ENCODE measurements at places on chromosomes 2 and 18.

DNA sequence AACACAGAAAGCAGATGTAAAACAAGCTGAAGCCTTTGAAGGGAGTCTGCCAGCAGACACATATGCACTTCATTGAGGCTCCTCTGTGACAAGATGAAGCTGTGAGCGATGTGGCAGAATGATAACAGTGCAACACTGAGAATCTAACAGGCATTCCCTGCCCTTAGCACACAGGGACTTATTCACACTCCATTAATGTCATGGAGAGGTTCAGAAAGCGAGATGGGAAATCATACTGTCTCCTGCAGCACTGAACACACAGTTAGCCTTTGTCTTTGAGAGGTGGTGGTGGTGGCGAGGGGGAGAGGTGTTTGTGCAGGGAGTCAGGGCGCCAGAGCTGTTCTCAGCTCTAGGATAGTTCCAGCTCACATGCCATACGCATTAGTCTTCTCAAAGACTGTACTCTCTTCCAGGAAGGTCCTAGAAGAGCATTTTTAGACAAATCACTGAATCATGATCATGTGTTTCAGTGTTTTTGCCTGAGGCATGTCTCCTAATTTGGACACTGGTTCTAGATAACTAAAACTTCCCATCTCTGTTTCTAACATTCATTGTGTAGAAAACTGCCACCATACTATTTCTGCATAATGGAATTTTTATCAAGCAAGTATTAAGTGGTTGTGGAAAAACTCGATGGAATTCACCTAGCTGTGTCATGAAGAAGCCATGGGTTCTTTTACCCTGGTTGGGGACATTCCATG, 93.5 kb upstream of the ITGB6 start:
- peak; percentile 81 for DNase-seq

GRCh38 chr2:238431456-238431855, 4.7 kb downstream of the ASB1 start:
- no peak for DNase-seq

DNA sequence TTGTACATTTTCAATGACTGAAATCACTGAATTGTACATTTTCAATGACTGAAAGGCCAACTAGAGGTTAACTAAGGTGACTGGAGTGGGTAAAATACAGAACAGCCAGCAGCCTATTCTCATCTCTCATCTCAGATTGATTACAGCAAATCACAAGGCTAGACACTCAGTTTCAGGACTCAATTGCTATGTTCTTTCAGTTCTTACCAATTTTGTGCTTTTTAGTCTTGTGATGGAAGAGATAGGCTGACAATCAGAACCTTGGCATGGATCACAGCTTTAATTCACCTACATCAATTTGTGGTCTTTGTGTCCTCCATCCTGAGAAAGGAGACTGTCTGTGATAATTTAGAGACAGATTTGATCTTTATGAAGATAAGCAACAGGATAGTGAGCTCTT, 124.7 kb downstream of the GULP1 start:
- no peak for DNase-seq

DNA sequence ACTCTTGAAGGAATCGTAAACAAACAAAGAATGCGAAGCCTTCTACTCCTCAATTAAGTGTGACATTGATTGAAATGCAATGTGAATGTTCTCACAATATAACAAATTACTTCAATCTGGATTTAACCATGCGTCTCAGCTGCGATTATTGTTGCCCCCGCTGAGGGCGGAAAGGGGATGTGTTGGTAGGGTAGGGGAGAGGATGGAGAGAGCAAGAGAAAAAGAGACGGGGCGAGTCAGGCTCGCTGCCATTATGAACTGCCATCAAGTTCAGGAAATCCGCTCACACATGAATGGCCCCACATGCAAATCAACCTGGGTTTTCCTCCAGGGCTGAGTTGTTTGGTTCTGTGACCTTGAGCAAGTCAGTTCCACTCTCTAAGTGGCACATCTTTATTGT, 129.8 kb downstream of the PXDN start:
- no peak for DNase-seq

- DNase-seq, result peak; percentile 21
These were observed 183.9 kb upstream of the FIGN start for GRCh38 chr2:163919717-163920116.

All from MCF 10A (cell line).